ENCODE measurements at places on chromosomes 1 and 21.

GRCh38 chr1:6982860-6983259 is 197.6 kb downstream of the CAMTA1 start:
- DNase-seq: no peak

DNA sequence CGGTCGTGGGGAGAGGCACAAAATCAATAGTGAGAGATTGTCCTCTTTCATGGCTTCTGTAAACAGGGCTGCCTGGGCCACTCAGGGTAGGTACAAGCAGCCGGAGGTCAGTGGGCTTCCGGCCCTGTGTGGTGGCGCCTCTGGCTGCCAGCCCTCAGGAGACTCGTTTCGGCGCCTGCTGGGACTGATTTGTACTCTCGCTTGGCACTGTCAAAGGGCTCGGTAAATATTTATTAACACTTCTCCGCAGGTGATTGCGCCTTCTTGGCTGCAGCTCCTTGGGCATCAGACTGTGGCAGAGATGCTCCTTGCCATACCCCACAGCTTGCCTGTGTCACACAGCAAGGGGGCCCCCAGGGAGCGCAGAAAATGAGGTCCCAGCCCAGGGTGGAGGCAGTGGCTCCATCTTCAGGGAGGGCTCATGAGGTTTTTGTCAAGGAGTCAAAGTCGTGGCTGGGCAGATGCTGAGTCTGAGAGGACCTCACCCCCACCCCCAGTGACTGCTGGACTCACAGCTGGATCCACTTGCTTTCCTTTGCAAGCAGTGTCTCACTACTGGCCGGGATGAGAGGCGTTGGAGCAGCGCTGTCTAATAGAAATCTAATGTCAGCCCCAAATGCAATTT is 262.5 kb downstream of the GRIK3 start:
- DNase-seq: peak; percentile 56

- DNase-seq: no peak
These were observed 914 bp upstream of the ADGRB2 start for GRCh38 chr1:31765041-31765467.

DNA sequence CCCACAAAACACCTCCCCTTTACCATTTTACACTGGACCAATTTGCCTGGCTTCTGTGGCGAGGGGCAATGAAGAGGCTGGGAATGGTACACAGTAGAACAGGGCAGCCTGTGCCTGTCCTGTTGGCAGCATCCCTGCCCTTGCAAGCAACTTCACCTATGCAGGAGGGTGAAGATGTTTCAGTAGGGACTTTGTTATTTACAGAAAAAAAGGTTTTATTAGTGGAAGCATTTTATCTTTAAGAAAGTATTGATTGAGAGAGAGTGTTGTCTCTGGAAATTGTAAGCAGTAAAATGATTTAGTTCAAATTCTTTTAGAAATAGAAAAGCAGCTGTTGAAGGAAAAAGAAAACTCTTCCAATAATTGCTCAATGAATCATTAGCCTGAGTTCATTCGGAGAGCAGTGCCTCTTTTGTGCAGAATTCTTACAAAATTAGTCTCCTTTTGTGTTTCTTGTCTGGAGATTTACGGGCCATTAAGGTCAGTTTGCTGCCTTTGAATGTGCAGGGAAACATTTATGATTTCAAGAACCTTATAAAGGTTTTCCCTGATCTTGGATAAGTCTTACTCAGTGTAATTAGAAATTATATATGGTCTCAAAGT is 49.1 kb downstream of the HHAT start:
- no peak for DNase-seq

DNA sequence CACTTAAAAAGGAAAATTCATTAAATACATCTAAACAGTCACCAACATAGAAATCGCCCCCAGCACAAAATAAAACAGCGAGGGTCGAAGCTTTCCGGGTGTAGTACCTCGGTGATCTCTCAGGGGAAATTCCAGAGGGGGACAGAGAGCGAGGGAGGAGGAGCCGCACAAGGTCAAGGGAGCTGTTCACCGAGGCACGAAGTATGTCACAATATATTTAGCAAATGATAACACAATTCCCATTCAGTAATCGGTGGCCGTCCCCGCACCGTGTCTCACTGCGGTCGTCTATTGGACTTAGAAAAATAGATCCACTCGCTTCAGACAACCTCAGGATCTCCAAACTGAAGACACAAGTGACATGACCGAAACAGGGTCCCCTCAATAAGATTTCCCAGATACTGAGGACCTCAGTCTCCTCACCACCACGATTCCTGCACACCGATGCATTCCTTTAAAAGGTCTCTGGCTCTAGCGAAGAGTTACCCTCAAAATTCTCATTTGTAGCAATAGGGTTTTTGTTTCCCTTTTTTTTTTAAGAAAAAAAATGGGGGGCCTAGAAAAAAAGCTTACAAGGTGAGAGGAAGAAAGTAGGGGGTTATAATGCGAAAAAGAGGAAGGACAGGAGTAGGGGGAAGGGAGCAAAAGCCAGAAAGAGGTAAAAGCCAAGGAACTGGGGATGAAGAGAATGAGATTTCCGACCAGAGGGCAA is 1.1 kb downstream of the LPGAT1 start:
- DNase-seq: no peak

DNA sequence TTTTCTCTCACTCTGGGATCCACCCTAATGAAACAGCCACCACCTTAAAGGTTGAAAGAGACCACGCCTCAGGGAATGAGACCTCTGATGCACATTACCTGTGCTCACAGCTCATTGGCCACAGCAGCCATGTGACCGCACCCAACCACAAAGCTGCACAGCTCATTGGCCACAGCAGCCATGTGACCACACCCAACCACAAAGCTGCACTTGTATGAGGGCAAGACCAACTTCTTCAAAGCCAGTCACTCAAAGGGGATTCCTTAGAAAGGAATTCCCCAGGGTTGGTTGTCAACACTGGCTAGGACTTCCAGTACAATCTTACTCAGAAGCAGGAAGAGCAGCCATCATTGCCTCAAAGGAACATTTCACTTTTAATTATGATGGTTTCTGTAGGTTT is 43.6 kb upstream of the PDE9A start:
- no peak for DNase-seq

- DNase-seq: no peak
These were observed 79.5 kb downstream of the RUNX1 start for GRCh38 chr21:34969423-34970166.

DNA sequence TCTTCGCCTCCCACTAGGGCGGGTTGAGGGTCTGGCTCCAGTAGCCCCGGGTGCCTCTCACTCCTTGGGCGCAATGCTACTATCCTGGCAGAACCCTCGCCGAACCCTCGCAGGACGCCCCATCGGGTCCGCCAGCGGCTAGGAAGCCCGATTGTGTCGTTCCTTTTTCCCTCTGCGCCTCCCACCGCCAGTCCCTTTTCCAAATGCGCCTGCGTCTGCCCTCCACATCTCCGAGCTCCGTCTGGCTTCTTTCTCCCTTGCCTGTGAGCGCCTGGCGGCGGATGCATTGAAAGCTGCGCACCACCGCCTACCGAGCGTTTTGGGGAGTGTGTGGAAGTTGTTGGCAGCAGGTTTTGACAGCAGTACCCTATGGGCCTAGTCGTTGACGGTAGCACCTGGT is 1.0 kb upstream of the DIRAS3 start:
- DNase-seq: peak; percentile 73

DNA sequence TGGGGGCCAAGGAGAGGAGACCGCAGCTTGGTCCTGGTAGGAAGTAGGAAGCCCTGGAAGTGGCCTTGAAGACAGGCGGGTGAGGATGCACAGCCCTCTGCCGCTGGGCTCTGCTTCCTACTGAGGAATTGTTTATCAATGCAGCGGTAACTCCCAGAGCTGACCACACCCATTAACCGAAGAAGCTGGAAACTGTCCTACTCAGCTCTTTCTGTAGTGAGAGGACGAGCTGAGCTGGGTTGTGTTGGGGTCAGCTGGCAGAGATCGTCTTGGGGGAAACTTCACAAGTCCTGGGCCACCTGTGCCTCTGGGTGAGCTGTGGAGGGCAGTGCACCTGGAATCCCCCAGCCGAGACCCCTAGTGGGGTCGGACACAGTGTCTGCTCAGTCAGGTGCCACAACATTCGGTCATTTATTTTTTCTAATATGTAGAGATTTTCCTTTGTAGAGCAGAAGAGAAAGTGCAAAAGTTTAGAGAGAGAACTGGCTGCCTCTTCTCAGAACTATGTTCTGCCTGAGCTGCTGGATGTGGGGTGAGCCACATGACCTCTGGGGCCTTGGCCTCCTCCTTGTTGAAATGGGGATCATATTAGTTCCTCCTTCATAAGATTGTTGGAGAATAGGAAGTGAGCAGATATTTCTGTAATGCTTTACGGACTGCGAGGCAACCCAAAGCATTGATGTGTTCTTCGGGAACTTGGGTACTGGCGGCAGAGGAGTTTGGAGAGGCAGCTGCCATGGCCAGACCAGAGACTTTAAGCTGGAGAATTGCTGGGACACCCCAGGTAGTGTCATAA is 3.6 kb downstream of the NECAP2 start:
- no peak for DNase-seq

DNA sequence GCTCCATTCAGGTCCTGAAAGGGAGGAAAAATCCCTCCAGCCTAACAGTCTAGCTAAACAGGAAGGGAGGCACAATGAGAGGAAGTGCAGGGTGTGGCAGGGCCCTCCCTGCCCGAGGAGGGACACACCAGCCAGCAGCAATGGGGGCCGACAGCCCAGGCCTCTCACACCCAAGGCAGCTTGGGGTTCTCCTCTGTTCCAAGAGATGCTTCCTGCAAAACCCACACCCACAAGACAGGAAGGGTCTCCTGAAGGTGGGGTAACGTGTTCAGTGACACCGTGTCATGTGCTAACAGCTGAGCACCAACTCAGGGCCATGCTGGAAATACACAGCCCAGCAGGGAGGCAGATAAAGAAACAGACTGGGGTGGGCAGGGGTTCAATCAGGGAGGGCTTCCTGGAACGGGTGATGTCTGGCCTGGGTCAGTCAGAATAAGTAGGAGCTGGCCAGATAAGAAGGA is 10.2 kb downstream of the ECE1 start:
- no peak for DNase-seq

DNA sequence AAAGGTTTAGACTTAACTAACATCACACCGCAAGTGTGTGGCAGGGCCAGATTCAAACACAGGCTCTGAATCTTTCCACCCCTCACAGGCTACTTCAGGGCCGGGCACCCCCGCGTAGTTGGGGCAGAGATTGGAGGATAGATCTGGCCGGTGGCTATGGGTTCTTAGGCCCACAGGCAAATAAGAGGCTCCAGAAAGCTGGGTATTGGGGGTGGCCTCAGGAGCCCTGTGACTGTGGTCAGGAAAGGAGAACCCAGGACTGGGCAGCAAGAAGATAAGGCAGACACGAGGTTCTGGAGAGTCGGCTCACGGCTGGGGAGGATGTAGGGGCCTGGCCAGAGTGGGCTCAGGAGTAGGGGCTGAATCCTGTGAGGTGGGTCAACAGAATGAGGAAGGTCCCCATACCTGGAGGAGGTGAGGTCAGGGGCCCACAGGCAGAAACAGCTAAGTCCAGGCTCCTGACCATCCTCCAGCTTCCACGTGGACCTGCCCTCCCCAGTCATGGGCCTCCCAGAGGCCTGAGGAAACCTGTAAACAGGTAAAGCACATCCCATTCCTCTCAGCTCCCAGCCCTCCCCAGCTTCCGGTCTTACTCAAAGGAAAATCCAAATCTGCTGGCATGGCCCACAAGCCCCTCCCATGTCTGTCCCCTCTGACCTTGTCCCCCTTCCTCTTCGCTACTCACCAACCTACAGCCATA is 306.2 kb downstream of the MATN1 start:
- no peak for DNase-seq

DNA sequence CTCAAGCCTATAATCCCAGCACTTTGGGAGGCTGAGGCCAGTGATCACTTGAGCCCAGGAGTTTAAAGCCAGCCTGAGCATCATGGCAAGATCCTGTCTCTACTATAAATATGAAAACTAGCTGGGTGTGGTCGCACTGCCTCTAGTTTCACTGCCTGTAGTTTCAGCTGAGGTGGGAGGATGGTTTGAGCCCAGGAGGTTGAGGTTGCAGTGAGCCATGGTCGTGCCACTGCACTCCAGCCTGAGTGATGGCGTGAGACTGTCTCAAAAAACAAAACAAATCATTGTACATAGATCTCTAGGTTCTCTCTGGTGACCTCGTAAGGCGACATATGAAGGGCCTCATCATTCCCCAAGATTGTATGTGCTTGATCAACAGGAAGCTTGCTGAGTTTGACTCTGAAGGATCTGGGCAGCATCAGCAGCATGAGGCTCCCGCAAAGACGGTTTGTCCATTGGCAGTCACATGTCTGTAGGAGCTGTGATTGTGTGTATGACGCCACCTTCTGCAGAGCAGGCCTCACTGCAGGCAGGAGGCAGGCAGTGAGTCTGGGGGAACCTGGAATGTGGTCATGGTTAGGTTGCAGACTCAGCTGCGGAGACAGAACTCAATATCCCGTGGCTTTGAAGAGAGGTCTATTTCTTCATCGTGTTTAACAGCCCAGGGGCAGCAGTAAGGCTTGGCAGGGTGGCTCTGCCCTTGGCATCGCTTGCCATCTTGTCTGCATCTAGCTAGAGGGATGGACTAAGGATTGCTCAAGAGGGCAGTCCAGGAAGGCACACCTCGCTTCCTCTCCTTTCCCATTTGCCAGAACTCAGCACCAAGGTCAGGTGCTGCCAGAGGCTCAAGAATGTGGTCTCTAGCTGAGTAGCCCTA is 14.0 kb downstream of the ATP5PO start:
- DNase-seq: no peak

DNA sequence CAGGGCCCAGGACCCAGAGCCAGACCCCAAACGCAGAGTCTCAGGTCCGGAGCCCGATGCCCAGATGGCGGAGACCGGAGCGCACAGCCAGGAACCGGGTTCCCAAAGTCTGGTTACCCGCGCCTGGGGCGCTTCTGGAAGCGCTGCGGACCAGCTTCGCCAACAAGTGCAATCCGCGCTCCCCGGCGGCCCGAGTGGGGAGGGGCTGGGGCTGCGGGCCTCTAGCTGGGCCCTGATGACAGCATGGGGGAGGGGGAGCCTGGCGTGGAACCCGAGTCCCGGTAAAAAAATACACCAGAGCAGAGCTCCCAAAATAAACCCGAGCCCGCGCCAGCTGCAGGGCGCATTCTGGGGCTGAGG is 494 bp downstream of the NT5C1A start:
- DNase-seq: peak; percentile 82

GRCh38 chr1:150613061-150613920 is 16.1 kb downstream of the ENSA start:
- no peak for DNase-seq

- no peak for DNase-seq
These were observed 6.2 kb downstream of the SAMD11 start for GRCh38 chr1:929712-930632.

DNA sequence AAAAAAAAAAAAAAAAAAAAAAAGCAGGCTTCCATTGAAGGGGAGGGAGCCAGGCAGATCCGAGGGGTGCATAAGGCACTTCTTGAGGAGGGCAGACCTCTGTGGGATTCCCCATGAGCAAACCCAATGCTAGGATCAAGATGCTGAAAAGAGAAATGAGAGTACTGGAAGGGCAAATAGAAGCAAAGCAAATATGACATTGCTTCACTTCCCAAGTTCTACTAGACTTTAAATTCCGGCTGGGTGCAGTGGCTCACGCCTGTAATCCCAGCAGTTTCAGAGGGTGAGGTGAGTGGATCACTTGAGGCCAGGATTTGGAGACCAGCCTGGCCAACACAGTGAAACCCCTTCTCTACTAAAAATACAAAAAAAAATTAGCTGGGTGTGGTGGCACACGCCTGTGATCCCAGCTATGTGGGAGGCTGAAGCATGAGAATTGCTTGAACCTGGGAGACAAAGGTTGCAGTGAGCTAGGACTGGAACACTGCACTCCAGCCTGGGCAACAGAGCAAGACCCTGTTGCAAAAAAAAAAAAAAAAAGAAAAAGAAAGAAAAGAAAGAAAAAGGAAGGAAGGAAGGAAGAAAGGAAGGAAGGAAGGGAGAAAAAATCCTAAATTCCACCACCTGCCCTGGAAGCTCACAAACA is 23.1 kb upstream of the PALMD start:
- no peak for DNase-seq

Measured in chondrocyte (in vitro differentiated cells).